ENCODE measurements at places on chromosomes 3 and 15.

DNA sequence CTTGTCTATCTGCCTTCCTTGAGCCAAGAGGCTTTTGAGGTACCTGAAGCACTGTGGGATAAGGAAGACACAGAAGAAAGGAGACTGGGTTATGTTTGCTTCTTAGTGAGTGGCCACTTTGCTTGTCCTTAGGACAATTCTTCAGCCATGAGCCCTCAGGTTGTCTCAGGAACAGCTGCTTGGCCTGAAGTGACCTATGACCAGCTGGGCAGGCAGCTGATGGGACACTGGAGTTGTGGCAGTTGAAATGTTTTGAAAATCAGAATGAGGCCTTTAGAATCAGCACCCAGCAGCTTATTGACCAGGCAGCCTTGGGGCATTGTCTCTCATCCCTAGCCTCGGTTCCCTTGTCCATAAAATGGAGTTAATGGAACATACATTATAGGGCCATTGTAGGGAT lies 37.0 kb downstream of the RBP2 start:
- no peak for DNase-seq

- no peak for DNase-seq
These were observed 126.6 kb downstream of the IGF1R start for GRCh38 chr15:98774756-98775497.

- no peak for DNase-seq
These were observed 4.8 kb downstream of the XIRP1 start for GRCh38 chr3:39187372-39188155.

DNA sequence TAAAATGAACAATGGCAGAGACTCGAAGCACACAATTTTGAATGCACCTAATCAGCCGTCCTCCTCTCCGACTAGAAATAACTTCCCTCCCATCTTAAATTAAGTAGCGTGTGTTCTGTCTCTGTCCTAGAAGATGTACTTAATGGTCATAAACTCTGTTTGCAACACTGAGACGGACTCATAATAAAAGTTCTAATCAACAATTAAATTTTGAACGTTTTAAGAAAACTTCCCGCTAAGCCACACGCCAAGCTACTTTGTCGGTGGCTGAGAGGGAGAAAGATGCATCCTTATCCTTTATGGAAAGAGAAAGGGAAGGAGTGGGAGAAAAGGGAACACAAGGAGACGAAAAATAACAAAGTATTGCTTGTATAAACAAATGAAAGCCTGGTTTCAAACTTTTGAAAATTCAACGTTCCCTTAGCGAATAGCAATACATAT lies 989 bp downstream of the GNB4 start:
- DNase-seq = no peak

DNA sequence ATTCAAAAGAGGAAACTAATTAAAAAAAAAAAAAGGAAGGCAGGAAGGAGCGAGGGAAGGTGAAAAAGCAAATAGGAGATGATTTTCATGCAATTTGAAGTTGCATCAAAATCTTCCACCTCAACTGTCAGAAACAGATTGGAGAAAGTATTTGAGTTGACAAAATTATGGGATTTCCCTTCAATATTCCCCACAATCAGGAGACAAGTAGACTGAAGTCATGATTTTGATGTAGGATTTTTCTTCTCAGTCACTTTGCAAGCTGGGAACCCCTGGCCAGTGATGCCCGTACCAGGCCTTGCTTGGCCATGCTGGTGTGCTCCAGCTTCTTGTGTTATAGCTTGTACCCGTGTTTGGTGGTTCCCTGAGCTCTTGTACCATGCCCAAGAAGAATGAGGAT lies 854.5 kb upstream of the CFAP20DC start:
- no peak for DNase-seq

GRCh38 chr3:164524201-164524600 lies 554.1 kb downstream of the SI start:
- no peak for DNase-seq

DNA sequence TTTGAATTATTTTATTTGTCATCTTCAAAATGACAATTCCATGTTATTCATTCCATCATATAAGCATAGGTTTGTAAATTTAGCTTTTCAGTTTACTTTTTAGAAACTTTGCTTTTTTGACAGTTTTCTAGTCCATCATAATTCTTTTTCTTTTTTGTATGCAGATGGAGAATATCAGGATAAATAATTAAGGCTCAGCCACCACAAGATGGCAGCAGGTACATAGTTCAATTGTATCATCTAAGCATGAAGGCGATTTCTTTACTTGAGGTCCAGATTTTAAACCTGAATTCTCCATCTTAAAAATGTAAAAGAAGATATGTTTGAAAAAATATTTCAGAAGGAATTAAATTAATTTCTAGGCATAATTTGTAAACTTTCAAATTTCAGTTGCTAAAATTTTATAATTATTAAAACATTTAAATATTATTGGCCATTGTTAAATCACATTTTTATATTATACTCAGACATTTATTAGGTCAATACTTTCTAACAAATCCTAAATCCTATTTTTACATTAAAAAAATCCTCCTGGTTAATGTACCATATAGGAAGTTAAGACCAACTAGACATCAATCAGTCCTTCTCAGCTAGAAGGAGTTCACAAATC lies 15.1 kb downstream of the PLSCR5 start:
- DNase-seq = no peak

GRCh38 chr15:66162286-66162685 lies 91.3 kb downstream of the MEGF11 start:
- DNase-seq = no peak

DNA sequence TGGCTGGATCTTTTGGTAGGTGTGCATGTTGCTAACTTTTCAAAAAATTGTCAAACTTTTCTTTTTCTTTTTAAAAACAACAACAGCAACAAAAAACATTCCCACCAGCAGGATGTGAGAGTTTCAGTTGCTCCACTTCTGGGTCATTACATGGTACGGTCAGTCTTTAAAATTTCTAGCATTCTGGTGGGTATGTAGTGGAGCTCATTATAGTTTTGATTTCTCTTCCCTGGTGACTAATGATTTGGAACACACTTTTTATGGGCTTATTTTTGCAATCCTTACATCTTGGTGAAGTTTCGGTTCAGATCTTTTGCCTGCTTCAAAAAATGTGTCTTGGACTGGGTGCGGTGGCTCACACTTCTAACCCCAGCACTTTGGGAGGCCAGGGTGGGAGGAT lies 19.3 kb downstream of the ATP1B3 start:
- no peak for DNase-seq

DNA sequence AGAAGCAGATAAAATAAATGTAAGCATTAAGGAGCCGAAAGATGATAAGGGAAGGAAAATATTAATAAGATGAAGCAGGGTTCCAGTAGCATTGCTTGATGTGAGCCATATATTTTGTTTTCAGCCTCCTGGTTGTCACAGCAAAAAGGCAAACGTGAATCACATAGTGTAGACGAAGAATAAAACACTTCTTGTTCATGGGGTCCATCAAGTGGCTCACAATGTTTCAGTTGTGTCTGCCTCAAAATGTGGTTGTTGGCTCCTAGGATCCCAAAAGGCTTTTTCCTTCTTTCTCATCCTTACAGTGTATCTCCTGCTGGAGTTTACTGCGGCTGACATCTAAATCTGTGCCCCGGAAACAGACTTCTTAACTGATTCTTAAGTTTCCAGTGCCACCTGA lies 195.1 kb downstream of the GHSR start:
- DNase-seq = no peak

DNA sequence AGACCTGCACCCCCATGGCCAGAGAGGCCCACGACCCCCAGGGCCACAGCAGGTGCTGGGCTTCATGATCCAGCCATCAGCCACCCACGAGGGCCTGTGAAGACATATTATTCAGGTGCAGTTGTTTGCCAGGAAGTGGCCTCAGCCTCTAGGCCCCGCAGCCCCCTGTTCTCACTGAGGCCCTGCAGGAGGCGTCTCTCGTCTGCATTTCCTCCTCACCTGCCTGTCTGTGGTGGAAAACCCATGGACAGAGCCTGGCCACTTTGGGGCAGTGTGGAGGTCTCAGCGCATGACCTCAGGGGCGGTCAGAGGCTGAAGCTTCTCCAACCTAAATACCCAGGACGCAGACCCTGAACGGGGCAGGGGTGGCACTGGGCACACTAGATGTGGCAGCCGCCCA lies 18.6 kb downstream of the UROC1 start:
- DNase-seq = no peak

DNA sequence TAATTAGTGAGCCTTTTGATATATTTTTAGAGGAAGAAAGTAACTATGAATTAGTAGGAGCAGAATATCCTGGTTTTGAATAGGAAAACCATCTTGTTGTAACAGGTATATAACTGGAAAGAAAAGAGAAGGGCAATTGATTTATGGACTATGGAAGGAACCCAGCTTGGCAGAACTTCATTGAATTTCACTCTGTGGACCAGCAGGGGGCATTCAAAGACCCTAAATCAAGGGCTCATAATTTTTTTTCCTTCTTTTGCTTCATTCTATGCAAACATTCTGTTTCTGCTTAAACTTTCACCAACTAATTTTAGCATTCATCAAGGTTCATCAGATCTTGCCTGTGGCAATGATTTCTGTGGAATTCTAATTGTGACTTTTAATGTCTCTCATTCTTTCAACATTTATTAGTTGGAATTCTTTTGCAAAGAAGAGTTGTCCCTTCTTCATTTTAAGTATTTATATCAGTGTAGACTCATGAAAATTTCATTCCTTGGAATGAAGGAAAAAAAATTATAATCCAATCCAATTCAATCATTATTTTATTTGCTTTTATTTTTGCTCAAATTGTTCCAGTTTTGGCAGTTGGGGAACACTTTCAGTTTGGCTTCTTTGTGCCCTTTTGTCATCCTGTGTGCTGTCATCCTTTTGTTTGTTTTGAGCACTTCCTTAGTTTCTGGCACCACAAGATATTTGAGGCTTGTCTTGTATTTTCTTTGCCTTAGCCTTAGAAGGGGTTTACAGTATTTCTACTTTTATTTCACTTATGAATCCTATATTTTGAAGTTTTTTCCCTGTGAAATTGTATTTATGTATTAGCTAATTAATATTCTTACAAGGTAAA lies 30.4 kb downstream of the NXPE3 start:
- DNase-seq = no peak

DNA sequence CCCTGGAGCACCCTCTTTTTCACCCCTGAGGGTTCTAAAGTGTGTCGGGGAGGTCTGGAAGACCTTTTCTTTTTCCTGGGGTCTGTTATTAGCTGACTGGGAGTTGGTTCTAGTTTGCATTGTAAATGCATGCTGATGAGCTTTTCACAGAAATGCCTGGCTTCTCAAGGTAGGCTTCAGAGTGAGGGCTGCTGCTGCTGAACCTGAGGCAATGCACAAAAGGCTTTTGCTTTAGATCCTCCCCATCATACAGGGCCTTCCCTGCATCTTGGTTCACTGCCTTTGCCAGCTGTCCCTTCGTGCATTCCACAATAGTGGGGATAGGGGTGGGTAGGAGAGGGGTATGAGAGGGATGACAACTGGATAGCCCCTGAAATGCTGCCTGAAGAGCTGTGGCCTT lies 46.6 kb downstream of the FAH start:
- DNase-seq = no peak

GRCh38 chr15:73518876-73519733 lies 76.1 kb downstream of the REC114 start:
- DNase-seq = no peak

DNA sequence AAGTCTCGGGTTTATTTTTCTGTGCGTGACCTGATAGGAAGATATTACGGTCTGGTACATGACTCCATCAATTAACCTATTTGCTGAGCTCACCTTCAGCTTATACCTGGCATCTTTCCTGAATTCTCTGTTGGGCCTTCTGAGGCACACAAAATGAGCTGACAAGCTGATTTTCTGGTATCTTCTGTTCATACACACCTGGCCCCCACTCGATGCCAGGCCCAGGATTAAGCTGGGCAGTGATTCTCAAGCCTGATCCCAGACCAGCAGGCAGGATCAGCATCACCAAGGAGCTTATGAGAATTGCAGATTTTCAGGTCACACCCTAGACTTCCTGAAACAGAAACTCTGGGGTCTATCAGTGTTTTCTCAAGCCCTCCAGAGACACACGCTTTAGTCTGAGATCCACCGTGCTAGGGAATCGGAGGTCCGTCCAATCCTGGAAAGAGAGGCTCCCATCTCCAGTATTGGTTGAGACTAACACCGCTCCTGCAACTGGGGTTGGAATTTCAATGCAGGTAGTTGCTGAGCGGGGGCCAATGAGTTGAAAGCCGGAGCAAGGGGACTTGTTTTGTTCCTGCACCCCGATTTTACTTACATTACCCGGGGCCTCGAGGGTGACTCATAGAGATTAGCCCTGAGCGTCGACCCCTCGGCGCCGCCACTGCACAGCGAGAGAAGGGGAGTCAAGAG lies 636 bp upstream of the EIF1B start:
- DNase-seq = no peak

GRCh38 chr3:106348139-106348690 lies 479.4 kb upstream of the CBLB start:
- no peak for DNase-seq

DNA sequence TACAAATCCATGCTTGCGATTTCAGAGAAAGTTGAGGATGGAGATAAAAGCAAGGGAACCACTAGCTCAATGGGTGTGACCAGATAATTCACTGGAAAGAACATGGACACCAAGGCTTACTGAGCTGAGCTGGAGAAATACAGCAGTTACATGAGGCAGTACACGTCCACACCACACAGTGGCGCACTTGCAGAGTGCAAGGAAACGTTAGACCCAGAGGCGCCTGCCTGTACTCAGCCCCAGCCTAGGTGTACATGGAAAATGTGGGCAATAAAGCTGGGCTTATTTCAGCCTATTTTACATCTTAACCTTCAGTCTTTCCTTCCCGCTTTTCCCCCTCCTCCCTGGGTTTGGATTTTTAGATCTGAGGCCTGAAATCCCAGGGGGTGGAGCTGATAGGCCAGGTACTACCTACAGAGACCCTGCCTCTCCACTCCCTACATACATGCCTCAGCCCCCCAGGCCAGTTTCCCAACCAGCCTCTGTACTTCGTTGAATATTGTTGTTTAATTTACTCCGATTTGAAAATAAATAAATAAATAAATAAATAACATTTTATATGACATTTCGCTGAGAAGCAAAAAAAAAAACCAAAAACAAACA lies 60.1 kb downstream of the PCOLCE2 start:
- peak; percentile 31 for DNase-seq

GRCh38 chr3:65107174-65107573 lies 419.4 kb upstream of the ADAMTS9 start:
- no peak for DNase-seq

DNA sequence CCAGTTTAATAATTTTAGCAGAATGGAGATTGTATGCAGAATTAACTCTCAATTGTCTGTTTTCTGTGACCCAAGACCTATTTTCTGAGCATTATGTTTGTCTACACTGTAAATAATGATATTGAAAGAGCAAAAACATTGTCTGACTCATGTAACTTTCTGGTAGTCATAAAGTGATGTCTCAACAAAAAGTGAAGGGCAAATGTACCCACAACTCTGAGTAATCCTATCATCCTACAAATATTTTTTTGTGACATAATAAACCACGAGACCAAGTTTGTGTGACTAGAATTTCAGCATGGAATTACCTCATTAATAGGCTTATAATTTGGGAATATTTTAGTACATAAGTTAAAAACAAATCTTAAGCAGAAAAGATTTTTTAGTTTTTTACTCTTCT lies 15.4 kb upstream of the ABHD10 start:
- DNase-seq = no peak

Data from stimulated activated CD8-positive, alpha-beta memory T cell treated with anti-CD3 and anti-CD28 coated beads, Interleukin-15, amount 100 ng/mL, for 24 hours (primary cell).